ENCODE measurements at places on chromosomes 7 and 10. TPM values are rescaled to one million over a fixed set of nuclear protein-coding genes. Genes with fewer than 3 reads are reported as not detected.

Gene OGDHL
- polyA plus RNA-seq, result 37.2 TPM

Gene KCP
- polyA plus RNA-seq, result 15.0 TPM

Gene MMP21
- polyA plus RNA-seq, result 0.26 TPM

Gene CALD1
- 274 TPM for polyA plus RNA-seq

Gene ATRNL1
- 27.6 TPM for polyA plus RNA-seq

Gene SORCS1
- 13.7 TPM for polyA plus RNA-seq

Gene ARHGEF35
- 21.8 TPM for polyA plus RNA-seq

Gene LIPK
- polyA plus RNA-seq, result not detected

All from renal cortex interstitium (tissue), 15 donors.